ENCODE measurements at places on chromosomes 6 and 20. TPM values are rescaled to one million over a fixed set of nuclear protein-coding genes. Genes with fewer than 3 reads are reported as not detected.

GRCh38 chr6:101760843-101761621, 367.5 kb downstream of the GRIK2 start:
- no peak overlapping the region for H3K4me3 ChIP-seq
- H3K27me3 ChIP-seq, result no peaks in the 10 kb centered on the region
- DNase-seq, result no peak
- H3K36me3 ChIP-seq, result no peaks in the 10 kb centered on the region

Gene NHSL1
- total RNA-seq, result 82.7 TPM

DNA sequence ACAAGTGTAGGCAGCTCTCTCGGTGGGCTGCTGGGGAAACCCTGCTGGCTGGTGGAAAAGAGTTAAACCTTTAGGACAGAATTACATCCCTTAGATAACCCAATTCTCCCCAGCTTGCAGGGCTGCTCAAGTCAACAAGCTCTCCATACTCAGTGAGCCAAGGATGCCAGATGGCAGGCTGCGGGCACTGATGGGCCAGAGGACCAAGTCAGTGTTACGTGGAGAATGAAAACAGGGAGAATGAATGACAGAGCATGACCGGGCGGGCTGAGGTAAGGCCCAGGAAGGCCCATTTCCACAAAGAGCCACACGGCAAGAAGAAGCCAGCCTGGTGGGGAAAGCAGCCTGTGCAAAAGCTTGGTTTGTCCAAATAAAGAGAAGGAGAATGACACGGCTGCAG, 58.7 kb upstream of the CD93 start:
- H3K27ac ChIP-seq, result no peak overlapping the region
- peaks cover 29% of the 10 kb centered on the region for H3K4me1 ChIP-seq

DNA sequence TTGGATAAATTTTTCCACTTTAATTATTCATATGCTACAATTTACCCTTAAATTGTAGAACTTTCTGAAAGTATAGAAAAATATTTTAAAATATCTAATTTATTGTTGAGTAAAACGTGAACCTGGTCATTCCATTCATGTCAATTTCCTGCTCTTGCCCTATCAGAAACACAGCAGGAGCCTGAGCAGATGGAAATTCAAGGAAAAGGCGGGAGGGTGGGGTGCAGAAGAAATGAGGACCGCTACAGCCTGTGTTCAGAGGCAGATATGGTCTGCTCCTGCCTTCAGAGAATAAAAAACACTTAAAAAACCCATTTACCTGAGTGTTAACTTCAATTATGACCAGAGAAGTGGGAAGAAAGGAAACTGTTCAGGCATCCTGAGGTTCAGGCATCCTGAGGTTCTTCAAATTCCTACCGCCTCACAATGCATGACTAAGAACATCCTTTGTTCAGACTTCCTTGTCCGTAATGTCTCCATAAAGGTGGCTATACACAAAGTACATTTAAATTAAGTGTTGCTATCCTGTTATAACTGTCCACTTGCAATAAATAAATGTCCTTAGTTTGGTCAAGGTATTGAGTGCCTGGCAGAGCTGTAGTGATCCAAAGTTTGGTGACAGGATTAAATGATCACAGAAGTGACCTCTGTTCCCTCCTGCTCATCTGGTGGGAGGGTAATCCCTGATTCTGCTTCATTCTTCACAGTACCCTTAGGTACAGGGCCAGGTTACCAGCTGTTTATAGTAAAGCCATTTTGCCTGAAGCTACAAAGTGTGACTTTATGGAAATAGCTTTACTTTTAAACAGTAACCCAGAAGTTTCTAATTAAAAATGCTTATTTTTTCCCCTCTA, 109.1 kb downstream of the MAN1A1 start:
- no peaks in the 10 kb centered on the region for H3K27me3 ChIP-seq
- no peak overlapping the region for H3K4me3 ChIP-seq
- no peak overlapping the region for H3K27ac ChIP-seq
- no peak for DNase-seq
- no peaks in the 10 kb centered on the region for H3K36me3 ChIP-seq
- peaks cover 5% of the 10 kb centered on the region for H3K4me1 ChIP-seq

- no peak overlapping the region for H3K27ac ChIP-seq
- no peaks in the 10 kb centered on the region for H3K4me1 ChIP-seq
- no peak overlapping the region for H3K4me3 ChIP-seq
- H3K27me3 ChIP-seq, result no peaks in the 10 kb centered on the region
- H3K36me3 ChIP-seq, result no peaks in the 10 kb centered on the region
These were observed 26.2 kb downstream of the ADTRP start for GRCh38 chr6:11752360-11752759.

- no peak overlapping the region for H3K4me3 ChIP-seq
- H3K27me3 ChIP-seq, result no peaks in the 10 kb centered on the region
- H3K27ac ChIP-seq, result no peak overlapping the region
- no peaks in the 10 kb centered on the region for H3K36me3 ChIP-seq
- no peaks in the 10 kb centered on the region for H3K4me1 ChIP-seq
- no peak for DNase-seq
These were observed 554.3 kb downstream of the CD109 start for GRCh38 chr6:74250161-74250818.

GRCh38 chr6:151118461-151119123, 121.2 kb upstream of the AKAP12 start:
- no peaks in the 10 kb centered on the region for H3K27me3 ChIP-seq
- H3K27ac ChIP-seq, result no peak overlapping the region
- DNase-seq, result no peak
- H3K36me3 ChIP-seq, result no peaks in the 10 kb centered on the region
- no peaks in the 10 kb centered on the region for H3K4me1 ChIP-seq

- H3K27ac ChIP-seq, result no peak overlapping the region
- H3K4me3 ChIP-seq, result no peak overlapping the region
- H3K36me3 ChIP-seq, result no peaks in the 10 kb centered on the region
- peaks cover 9% of the 10 kb centered on the region for H3K27me3 ChIP-seq
- H3K4me1 ChIP-seq, result no peaks in the 10 kb centered on the region
- no peak for DNase-seq
These were observed 67.8 kb downstream of the RNF182 start for GRCh38 chr6:13992417-13993055.

Gene ACTR5
- 3.6 TPM for total RNA-seq

DNA sequence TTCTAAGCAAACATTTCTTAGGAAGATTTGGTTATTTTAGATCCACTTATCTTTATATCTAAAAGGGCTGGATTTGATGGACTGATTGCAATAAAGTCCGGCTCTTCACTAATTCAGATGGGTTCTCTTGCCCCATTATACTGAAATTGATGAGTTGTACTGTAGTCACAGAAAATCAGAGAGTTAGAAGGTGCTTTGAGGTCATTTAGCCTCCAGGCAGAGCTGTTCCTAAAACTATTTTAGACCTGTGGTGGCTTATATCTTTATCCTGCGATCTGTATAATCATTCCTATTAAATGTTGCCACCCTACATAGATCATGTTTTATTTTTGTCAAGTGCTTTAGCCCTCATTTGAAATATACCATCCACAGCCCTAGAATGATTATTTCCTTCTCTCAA, 61.3 kb upstream of the ATXN1 start:
- no peaks in the 10 kb centered on the region for H3K36me3 ChIP-seq
- no peaks in the 10 kb centered on the region for H3K4me1 ChIP-seq
- H3K4me3 ChIP-seq, result no peak overlapping the region
- no peaks in the 10 kb centered on the region for H3K27me3 ChIP-seq
- no peak overlapping the region for H3K27ac ChIP-seq
- no peak for DNase-seq

All from heart left ventricle (tissue), 16 donors.